GM10248 (cell line): ENCODE measurements at places on chromosomes 7 and 10.

DNA sequence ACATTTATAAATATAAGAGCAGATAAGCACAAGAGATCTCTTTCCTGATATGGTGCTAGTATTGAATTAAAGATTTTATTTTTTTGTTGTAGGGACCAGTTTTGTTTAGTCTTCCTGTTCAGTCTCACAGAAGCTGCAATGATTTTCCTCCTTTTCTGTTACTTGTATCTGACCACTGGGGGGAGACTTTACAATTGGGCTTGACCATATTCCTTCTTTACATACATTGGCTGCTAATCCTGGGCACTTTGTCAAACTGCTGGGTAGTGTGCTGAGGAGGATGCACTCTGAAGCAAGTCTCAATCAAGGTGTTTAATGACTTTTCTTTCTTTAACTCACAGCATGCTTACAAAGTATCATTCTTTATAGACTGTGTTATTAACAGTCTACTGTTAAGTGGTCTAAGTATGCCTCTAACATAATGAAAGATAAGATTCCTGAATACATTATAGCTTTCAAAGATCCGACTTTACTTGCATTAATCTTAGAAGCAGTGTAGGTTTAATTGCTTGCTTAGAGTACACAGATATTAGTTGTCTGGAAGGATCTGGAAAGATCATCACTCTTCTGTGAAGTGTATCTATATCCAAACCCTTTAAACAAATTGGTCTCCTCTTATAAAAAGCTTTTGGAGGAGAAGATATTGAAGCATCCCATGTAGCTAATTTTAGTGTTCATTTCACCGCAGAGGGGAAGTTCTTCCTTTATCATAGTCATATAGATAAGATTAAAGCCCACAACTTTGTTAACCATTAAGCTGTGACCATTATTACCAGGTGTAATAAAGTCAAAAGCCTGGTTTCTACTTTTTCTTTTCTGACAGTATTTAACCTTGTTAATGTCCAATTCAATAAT lies 3.1 kb downstream of the PALS2 start:
- DNase-seq: peak; percentile 40

DNA sequence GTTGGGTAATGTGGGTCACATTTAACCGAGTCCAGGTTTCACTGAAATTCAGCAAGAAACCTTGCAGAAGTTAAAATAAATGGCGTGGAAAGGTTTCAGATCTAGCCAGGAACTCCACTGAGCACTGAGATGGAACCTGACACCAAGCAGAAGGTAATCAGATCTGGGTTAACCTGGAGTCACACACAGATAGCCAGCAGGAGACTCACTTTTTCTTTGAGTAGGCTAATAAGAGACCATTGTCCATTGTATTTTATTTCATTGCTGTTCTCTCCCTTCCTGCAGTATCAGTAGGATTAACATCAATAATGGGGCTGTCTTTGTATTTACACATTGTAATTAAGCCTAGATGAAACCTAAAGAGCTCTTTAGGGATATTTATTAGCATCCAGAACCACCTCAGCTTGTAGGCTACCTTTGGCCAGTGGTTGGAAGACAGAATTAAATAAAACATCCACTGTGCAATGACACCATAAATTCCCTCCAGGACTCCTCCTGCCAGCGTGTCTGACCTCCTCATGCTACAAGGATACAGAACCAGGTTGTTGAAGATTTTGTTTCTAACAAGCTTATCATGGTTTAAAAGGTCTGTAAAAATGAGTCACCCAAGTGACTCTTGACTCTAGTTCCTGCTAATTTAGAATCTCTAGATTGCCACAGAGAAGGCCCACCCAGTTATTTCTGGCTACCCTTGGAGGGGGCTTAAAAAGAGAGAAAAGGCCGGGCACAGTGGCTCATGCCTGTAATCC lies 151.1 kb downstream of the SORCS1 start:
- DNase-seq: no peak

DNA sequence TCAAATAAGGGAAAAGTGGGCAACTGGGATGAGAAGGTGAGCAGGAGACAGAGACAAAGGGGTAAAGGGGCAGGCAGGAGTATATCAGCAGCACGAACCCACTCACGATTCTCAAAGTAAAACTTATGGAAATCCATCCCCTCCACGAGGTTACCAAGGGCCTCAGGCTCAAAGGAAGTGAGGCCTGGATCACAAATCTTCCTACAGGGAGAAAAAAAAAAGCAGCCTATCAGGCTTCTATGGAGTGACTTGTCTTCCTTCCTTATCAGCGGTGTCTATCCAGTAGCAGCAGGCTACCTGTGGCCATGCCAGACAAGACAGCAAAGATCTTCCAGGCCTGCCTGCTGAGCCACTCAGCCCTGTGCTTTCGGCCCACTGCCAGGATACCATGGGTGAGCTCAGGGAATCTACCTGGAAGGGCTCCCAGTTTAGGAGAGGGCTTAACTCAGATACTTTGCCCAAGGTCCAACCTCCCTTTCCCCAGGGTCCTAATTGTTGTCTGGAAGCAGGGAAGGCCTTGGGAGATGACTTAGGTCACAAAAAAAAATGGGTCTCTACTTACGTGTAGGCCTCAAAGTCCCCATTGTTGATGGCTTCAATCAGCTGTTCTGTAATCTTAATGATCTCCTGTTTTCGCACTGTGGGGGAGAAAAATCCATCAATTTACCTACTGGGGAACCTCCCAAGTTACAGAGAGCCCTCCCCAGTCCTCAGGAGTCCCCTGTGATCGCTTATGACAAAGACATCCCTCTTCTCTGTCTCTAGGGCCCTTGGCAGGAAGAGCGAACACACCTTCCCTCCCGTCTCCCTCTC lies 5.7 kb upstream of the NDST2 start:
- no peak for DNase-seq

DNA sequence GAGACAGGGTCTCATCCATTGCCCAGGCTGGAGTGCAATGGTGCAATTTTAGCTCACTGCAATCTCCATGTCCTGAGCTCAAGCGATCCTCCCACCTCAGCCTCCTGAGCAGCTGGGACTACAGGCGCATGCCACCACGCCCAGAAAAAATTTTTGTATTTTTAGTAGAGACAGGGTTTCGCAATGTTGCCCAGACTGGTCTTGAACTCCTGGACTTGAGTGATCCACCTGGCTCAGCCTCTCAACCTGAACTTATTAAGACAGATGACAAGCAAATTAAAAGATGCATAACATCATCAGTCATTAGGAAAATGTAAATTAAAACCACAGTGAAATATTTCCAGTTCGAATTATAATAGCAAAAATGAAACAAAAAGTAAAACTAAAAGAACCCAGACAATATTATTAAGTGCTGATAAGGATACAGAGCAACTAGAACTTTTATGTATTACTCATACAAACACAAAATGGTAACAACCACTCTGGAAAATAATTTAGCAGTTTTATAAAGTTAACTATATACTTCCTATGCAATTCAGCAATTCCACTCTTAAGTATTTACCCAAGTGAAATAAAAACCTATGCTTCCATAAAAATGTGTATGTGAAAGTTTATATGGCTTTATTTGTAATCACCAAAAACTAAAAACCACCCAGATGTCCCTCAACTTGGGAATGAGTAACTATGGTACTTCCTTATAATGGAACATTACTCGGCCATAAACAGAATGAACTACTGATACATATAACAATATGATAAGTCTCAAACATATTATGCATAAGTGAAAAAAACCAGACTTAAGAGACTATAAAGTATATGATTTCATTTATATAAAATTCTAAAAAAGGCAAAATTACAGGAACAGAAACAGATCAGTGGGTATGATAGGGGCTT lies 15.3 kb downstream of the ZFAND4 start:
- DNase-seq: no peak

GRCh38 chr10:132486539-132487121 lies 51.0 kb upstream of the INPP5A start:
- no peak for DNase-seq

DNA sequence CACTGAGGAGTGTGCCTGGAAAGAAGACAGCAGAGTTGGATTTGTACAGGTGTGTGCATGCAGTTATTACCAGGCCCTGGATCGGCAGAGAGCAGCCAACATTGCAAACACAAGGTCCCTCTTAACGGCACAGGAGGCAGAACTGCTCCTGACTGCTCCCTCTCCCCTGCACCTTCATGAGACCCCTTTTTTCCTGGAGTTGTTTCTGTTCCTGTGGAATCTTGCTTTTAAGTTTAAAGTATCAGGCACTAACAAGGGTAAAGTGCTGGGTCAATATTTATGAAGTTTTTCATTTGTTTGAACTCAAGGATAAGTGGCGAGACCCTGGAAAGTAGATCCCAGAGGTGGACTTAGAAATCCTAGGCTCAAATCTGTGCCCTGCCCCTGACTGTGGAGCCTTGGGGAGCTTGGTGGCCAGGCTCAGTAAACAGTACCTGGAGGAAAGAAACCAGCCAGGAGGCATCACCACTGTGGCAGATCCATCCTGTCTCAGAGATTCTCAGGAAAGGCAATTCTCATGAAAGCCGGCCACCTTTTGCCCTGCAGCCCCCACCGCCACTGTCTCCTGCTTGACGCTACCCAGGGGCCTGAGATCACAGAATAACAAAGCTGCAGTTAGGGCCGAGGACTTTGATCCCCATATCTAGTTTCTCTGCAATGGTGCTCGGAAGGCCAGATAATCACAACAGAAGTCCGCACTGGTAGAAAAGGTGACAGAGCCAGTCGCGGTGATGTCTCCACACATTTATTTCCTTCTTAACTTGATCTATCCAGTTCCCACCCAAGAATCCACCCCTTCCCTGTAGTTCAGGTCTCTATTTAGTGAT lies 36.7 kb downstream of the DDC start:
- no peak for DNase-seq

DNA sequence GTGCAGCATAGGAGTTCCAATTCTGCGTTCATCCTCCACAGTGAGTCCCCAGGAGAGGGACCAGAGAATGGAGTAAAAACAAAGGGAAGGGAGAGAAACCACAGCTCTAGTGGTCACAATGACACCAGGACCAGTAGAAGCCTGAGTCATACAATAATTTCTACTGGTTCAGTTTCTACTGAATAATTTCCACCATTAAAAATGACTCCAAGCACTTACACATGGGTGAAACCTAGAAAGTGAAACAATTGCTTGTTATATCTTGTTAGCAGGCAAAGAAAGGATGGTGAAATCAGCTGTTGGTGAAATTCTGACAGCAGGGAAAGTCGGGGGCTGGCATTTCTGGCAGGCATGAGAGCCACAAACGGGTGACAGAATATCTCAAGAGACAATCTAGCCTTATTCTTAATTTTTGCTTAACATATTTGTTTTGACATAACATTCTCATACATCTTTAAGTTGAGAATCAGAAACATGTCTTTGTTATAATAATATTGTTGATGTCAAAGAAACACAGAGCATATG lies 1065.8 kb upstream of the C7orf33 start:
- DNase-seq: no peak

DNA sequence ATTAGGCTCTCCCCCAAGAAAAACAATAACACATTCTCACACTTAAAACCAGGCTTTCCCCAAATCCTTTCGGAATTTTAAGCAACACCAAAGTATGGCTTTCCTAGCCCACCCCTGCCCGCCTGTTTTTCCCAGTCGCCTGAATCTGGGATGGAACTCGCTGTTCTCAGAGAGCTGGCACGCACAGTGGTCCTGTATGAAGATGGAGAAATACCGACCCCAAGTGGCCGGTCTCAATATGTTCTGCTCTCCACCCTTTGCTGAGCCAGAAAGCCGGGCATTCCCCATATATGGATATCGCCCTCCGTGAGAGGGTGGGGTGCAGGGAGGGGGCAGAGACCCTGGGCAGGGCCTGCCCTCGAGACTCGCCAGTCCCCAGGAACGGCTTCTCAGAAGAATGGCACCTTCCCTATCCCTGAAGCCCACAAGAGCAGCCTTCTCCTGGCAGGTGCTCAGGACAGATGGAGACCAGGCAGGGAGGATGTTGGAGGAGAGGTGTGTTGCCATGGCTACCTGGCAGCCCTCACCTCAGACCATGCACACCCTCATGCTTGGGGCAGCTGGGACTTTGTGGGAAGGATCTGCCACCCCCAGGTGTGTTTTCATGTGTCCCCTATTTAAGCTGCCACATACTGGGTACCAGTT lies 3.4 kb downstream of the TACR2 start:
- peak; percentile 61 for DNase-seq

GRCh38 chr7:19294619-19295018 lies 149.4 kb upstream of the FERD3L start:
- DNase-seq: no peak

- DNase-seq: no peak
These were observed 44.6 kb downstream of the NUP205 start for GRCh38 chr7:135602304-135602703.

- no peak for DNase-seq
These were observed 195.3 kb downstream of the ZNF438 start for GRCh38 chr10:30836406-30836805.

DNA sequence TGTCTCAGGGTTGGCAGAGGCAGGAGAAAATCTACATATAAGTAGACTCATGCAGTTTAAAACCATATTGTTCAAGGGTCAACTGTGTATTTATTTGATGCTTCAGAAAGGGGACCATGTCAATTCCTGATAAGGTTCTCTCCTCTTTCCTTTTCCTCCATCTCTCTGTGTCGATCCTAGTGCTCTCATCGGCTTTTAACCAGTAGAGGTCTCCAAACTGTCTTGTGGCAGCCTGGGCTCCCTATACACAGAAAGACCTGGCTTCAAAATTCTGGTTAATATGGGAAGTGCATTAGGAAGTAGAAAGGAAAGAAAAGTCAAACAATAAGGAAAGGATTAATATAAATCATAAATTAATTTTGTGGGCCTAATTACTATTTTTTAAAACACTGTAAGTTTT lies 304.4 kb upstream of the C7orf33 start:
- DNase-seq: no peak

DNA sequence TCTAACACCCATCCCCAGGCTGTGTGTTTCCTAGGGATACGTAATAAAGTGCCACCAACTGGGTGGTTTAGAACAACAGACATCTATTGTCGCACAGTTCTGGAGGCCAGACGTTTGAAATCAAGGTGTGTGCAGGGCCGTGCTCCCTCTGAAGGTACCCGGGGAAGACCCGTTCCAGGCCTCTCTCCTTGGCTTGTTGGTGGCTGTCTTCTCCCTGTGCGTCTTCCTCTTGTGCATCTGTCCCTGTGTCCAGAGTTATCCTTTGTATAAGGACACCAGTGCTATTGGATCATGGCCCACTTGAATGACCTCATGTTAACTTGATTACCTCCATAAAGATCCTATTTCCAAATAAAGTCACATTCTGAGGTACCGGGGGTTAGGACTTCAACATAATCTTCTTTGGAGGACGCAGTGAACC lies 15.6 kb downstream of the GRK5 start:
- no peak for DNase-seq

DNA sequence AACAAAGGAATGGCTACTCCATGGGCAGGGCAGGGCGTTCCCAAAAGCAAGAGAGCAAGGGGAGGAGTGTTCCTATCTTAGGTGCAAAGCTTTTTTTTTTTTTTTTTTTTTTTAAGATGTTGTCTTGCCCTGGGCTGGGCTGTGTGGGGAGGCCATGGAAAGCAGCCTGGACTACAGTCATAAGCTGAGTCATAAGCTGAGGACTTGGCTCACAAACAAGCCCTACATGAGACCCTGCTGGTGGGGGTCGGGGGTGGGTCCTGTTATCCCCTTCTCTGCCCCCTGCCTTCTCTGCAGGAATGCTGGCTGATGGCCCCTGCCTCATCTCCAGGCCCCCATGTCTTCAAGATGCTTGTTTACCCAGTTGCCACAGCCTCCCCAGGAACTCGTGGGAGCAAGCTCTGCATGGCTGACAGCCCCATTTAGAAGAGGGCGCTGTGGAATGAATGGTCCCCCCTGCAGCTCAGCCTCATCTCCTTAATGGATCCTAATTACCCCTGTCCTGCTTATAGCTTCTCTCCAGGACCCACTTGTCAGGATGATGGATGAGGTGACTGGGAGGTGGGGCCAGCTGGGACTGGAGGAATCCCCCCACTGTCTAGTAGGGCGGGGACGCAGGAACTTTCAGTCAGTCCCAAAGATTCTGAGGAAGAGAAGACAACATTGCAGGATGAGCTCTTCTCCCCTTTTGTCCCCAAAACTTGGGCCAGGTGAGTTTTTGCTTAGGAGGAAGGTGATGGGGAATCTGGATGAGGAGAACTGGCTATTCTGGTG lies 340.8 kb upstream of the PODXL start:
- no peak for DNase-seq
